ENCODE measurements at places on chromosomes 16 and 17.

- DNase-seq = no peak
Observed at GRCh38 chr16:72858665-72859493, 189.0 kb downstream of the ZFHX3 start.

- DNase-seq = no peak
Observed at GRCh38 chr17:70053241-70054234, 21.5 kb upstream of the KCNJ16 start.

DNA sequence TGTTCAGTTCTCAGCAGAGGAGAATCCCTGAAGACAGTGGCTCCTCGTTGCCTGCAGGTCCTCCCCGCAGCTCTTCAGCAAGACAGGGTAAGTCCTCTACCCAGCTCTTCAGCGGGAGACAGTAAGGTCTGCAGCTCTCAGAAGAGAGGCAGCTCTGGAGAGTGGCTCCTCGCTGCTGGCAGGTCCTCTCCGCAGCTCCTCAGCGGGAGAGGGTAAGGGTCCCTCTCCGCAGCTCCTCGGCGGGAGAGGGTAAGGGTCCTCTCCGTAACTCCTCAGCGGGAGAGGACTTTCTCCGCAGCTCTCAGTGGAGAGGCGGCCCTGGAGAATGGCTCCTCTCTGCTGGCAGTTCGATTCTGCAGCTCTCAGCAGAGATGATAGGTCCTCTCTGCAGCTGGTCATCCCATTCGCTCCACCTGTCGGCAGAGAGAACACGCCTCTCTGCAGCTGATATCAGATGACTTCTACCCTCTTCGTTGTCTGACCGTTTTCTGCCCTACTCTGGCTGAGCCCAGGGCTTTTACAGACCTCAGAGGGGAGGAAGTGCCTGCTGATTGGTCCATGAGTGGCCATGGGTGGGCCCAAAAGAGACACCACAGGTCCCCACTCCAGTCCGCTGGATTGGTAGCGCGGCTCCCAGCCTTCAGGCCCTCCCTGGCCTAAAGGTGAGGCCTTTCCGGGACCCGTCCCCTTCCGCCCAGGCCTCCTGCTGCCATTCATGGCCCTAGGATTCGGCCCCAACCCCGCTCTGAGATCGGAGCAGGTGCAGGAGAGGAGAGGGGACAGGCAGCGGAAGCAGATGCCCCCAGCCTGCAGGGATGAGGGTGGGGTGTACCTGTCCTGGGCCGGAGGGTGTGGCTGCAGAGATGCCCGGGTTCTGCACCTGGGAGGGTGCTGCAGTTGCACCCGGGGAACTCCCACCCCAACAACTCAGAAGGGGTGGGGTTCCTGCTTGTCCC, 11.9 kb upstream of the SHCBP1 start:
- DNase-seq = no peak

GRCh38 chr16:49097964-49098363, 183.7 kb downstream of the CBLN1 start:
- no peak for DNase-seq

- DNase-seq = no peak
Observed at GRCh38 chr16:50989047-50989446, 162.0 kb downstream of the SALL1 start.

DNA sequence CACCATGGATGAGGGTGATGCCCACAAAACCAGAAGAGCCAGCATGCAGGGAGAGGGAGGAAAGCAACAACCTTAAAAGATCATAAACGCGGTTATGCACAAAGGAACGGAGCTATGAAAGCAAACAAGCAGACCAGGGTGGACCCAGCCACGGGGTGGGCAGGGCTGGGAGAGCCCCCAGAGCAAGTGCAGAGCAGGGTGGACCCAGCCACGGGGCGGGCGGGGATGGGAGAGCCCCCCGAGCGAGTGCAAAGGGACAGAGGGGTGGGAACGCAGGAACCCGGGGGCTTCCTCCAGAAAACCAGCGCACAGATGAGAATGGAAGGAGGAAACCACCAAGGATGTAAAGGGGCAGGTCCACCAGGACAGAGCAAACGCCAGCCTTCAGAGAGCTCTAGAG, 33.2 kb downstream of the CCDC57 start:
- DNase-seq = no peak

DNA sequence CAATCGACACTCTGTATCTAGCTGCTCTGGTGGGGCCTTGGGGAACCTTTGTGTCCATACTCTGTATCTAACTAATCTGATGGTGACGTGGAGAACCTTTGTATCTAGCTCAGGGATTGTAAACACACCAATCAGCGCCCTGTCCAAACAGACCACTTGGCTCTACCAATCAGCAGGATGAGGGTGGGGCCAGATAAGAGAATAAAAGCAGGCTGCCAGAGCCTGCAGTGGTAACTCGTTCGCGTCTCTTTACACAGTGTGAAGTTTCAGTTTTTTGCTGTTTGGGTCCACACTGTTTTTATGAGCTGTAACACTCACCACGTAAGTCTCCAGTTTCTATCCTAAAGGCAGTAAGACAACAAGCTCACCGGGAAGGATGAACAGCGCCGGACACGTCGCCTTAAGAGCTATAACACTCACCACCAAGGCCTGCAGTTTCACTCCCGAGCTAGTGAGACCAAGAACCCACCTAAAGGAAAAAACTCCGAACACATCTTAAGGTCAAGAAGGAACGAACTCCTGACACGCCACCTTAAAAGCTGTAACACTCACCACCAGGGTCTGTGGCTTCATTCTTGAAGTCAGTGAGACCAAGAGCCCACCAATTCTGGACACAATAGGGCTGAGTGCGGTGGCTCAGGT, 64.6 kb downstream of the KPNA2 start:
- DNase-seq = no peak

DNA sequence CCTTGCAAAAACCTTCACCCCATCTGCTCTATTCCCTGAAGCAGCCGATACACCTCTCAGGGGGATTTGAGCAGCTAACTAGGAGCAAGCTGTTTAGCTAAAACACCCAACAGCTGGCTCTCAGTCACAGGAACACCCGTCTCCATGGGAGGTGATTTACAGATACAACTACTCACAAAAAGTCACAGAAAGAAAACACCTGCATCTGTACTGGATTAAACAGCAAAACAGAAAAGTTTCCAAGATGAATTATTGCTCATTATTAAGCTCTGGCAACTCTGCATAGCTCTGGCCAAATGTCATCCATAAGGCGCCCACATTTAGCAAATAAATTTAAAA, 22.3 kb downstream of the GJC1 start:
- DNase-seq = no peak

- no peak for DNase-seq
Observed at GRCh38 chr17:77145612-77146245, 5.0 kb downstream of the SEC14L1 start.

DNA sequence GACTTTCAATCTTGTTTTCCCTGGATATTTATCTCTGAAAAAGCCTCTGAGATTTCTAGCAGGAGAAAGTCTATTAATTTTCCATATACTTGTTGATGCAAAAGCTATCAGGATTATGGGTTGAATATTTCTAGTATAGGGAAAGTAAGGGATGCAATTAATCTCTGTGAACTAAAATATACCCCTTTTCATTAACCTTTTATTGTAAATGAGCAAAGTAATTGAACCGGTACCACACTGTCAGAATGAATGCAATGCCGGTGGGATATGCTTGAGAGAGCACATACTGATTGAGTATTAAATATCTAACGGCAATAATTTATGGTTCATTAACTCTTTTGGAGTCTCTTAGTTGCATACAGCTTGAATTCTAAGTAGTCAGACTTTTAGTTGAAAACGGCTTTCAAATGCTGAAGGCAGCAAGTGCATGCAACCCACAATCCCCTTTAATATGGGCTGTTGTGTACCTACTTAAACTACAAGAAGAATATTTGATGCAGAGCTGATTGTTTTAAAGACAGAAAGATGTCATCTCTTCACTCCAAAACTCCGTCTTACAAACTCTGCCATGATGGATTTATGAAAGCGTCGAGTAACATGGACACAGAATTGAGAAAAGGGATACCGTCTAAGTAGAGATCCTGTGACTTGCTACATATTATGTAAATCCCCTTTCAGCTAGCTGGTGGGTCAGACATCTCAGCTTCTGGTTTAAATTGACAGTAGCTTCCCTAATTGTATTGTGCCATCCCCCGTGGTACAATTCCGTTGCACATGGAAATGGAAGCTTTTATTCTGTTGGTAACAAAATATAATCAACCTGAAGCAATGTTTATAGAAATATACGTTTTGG, 141.3 kb upstream of the CDH8 start:
- DNase-seq = no peak

- DNase-seq = no peak
Observed at GRCh38 chr17:50037321-50038107, 18.4 kb upstream of the ITGA3 start.

DNA sequence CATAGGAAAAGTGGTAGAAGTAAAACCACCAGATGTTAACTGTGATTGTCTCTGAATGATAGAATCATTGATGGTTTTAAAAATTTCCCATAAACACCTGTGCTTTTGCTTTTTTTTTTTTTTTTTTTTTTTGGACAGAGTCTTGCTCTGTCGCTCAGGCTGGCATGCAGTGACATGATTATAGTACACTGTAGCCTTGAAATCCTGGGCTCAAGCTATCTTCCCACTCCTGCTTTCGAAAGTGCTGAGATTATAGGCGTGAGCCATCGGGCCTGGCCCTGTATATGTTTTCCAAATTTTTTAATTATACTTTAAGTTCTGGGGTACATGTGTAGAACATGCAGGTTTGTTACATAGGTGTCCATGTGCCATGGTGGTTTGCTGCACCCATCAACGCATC, 80.5 kb downstream of the NF1 start:
- no peak for DNase-seq

GRCh38 chr17:46831573-46832330, 13.3 kb upstream of the WNT3 start:
- DNase-seq = no peak

DNA sequence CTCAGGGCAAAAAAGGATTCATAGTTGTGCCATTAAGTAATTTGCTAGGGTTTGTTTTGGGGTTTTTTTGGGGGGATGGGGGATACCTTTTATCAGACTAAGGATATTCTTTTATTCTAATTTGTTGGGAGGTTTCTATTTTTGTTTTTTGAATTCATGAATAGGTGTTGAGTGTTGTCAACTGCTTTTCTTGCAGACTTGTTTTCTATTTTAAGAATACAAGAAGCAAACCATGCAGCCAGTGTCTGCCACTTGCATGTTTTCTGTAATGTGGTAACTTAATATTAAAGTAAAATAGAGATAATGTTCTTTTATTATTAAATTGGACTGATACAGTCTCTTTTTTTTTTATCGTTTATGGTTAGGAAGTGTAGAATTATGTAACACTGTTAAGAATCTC, 49.5 kb downstream of the NFATC3 start:
- DNase-seq = no peak

GRCh38 chr16:69848637-69849545, 86.8 kb downstream of the WWP2 start:
- DNase-seq = peak; percentile 42

DNA sequence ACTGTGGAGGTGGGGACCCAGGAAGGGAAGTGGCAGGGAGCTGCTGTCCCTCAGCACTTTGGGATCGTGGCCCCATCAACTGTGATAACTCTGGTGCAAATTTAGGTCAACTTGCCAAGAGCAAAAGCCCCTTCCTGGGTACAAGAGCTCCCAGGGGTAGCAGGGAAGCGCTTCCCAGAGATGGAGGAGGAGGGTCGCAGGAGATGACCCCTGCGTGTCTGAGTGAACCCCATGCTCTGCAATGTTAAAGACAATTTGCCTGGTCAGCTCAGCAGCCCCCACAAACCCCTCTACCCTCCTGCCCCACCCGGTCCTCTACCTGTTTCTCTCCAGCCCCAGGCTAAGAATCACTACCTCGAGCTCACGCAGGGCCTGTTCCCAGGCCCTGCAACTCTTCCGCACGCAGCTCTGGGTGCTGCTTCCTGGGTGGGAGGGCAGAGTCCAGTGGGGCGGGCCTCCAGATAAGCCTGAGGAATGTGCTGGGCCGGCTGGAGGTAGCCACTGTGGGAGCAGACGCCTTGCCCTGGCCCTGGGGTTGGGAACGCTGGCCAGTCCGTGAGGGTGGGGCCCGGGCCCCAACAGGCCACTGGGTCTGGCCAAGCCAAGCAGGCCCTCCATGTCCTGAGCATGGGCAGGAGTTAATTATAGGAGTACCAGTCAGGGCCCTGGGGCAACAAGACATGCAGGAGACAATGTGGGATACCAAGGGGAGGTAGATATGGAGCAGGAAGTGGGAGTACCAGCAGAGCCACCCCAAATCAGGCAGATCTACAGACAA, 6.1 kb downstream of the DOK4 start:
- no peak for DNase-seq

GRCh38 chr17:80798595-80799537, 192.8 kb upstream of the CHMP6 start:
- DNase-seq = no peak

DNA sequence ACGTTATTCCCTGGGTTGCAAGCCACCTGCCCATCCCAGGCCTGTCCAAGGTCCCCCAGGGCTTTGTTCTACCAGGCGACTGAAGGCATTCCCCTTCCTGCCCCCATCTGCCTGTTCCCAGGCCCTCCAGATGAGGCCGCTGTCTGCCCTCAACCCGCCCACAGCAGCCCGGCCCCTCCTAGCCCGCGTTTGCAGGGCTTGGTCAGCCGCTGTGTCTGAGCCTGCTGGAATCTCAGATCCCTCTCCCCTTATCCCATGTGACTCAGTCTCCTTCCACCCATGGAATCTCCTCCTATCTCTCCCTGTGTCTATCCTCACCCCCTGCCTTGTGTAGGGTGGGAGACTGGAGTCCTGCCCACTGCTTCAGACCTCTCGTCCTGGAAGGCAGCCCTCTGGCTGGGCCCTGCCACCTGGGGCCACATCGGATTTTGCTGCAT, 186.0 kb upstream of the TNRC6C start:
- DNase-seq = peak; percentile 89

DNA sequence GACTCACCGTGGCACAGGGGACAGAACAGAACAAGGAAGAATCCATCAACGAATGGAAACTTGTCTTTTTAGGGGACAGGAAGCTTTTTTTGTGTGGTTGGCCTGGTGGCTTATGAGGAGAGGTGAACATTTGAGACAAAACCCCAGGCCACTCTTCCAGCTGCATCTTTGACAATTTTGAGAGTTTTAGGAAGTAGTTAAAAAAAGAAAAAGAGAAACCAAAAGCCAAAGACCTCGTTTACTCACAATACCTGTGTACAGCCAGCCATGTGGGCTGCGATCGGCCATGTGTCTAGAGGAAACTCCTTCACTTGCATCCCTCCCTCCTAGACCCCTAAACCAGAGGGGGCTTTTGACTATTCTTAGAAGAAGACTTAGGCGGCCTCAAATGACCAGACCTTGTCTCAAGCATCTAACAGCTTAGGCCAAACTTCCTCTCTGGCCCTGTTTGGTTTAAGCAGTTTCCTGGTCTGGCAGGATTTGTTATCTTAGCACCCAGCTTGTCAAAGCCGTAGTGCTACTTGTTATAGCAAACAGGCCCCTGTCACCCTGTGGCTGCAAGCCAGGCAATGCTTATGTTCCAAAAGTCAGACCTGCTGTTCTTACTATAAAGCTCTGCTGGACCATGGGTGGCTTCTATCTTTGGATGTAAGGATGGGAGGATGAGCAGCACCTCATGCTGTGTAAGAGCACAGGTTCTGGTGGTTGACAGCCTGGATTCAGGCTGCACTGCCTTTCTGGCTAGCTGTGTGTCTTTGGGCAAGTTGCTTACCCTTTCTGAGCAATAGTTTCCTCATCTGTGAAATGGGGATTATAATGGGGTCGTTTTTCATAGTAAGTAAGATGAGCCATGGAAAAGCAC, 17.7 kb downstream of the KSR1 start:
- DNase-seq = no peak

All from HEK293T (cell line).